ENCODE measurements at places on chromosomes 1 and 21.

DNA sequence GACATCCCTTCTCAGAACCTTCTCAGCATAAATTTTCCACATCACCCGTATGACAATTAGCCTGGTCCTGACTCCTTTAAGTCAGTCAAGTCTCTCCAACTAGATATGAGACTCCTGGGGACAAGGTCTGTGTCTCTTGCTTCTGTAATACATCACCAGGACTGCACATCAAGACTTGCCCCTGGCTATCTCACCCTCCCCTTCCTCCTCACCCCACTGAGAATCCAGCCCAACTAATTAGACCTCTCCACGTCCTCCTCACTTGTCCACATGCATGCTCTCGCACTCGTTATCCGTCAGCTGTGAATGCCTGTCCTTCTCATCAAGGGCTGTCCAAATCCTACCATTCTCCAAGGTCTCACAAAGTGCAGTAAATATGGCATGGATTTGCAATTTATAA is 542.8 kb downstream of the PTPRU start:
- DNase-seq, result no peak

GRCh38 chr1:82318265-82318664 is 517.5 kb downstream of the ADGRL2 start:
- no peak for DNase-seq

DNA sequence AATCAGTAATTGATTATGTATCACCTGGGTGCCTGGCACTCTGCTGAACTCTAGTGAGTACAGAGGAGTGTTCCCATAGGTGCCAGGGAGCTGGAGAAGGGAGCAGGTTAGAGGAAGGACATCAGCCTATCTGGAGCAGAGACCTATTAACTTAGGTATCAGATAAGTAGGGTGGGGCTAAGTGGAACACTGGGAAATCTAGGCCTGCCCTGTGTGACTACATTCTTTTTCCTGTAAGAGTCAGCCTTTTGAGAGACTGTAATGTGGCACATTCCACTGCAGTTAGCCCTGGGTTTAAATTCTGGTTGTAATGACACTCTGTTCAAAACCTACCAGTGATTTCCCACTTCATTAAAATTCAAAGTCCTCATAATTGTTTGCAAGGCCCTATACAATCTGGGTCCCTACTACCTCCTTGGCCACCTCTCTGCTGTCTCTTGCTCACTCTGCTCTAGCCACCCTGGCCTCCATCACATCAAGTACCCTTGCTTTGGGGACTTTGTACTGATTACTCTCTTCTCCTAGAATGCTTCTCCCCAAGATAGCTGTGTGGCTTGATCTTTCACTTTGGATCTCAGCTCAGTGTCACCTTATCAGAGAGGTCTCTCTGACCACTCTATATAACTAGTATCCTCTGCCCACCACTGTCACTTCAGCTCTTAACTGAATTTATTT is 12.9 kb downstream of the STX12 start:
- DNase-seq, result no peak

- no peak for DNase-seq
Observed at GRCh38 chr21:34205811-34206571, 132.6 kb downstream of the MRPS6 start.

GRCh38 chr1:241131636-241132194 is 225.3 kb downstream of the RGS7 start:
- DNase-seq, result no peak

Data from NCI-H2107 (cell line).